ENCODE measurements at places on chromosomes 4 and X.
A peak's percentile ranks its signal among the peaks of the same experiment; 100 is the strongest.

DNA sequence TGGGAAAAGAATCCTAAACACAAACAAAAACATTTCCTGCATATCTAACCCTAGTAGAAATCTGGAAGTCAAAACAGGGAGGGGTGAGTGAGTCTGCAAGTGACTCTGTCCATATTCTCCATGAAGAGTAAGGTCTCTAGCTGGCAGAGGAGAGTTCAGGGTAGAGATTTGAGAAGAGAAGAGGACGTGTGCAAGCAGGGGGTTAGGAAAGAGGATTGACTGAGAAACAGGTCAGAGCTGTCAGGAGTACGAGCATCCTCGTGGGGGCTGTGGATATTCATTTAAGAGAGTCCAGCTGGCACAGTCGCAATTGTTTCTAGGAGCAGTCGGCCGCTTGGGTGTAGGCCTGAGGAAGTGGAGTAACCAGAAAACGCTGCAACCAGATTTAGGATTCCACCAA lies 27.9 kb downstream of the PROM1 start:
- DNase-seq, result no peak

DNA sequence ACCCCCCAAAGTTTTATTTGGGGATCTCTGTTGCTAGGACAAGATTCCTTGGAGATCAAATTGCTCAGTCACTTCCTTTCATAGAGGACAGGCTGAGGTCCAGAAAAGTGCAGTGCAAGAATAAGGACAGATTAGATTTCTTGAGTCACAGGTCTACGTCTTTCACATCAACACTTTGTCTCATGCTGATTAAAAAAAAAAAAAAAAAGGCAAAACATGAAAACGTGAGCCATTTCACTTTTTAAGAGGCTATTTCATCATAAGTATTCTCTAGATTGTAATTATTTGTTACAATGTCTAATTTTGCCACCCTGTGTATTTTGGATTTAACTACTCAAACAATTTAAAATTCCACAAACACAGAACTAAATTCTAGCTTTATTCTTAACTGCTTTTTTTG lies 647.0 kb downstream of the TRAM1L1 start:
- no peak for DNase-seq

GRCh38 chr4:832536-832935 lies 6.6 kb upstream of the CPLX1 start:
- no peak for DNase-seq

DNA sequence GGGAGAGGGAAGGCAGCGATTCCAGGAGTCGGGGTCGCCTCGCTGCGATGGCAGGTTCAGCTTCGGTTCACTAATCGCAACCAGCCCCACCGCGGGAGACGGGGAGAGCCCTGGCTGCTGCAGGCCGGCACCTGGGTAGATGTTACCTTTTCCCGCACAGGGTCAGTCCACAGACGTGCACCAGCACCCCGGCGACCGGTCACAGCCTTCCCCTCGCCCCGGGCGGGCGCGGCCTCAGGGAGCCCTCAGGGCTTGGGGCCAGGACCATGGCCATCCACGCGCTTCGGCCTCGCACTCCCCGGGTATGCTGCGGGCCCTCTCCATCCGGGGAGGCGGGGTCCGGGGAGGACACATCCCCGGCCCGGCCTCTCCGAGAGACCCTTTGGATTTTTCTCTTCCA lies 26.1 kb upstream of the EXOC1L start:
- no peak for DNase-seq

GRCh38 chr4:129738175-129738574 lies 642.2 kb downstream of the C4orf33 start:
- DNase-seq, result no peak

DNA sequence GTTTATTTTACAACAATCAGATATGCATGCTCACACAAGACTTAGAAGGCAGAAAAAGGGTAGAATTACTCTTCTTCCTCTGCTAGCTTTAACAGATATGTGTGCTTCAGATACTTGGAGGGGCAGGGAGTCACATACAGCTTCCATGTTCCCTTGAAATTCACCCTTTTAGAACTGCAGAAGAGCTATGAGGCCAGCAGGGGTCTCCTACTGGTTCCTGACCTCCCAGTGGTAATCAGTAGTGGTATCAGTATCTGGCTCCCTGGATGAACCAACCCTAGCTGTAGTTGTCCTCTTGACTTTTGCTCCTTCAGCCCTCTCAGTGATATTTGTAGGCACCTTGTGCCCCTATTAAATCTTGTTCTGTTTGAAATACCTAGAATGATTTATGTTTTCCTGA lies 81.5 kb downstream of the RCHY1 start:
- no peak for DNase-seq

DNA sequence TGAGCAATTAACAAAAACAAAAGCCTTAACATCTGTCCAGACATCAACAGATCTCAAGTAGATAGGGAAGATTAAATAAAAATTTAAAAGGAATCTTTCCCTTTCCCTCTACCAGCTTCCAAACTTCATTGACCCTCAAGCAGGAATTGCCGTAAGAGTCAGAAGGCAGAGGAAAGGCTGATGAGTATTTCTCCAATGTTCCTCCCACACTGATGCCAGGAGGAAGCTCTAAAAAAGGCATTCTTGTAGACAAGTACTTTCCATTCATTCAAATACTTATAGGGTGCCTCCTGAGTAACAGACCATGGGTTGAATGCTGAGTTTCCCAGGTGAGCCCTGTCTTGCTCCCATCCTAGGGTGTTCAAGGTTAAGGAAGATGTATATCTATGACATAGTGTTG lies 151.6 kb upstream of the GPC4 start:
- DNase-seq, result no peak

DNA sequence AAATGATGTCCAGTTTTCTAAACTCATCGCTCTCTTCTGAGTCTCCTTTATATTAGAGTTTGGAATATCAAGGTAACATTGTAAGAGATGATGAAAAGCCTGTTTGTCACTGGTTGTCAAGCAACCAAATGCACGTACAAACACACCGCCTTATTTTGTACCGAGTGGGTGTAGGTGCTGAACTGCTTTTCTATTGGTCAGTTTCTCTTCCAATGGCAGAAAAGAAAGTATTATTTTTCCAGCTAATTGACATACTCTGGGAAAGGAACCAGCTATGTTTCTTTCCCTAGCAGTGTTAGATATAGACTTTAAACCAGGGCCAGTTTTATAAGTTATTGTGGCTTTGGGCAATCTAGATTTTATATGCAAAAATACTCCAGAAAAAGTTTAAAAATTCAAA lies 6.6 kb upstream of the PPM1K start:
- DNase-seq, result no peak

GRCh38 chr4:1329408-1330371 lies 17.3 kb upstream of the UVSSA start:
- DNase-seq, result peak; percentile 17

DNA sequence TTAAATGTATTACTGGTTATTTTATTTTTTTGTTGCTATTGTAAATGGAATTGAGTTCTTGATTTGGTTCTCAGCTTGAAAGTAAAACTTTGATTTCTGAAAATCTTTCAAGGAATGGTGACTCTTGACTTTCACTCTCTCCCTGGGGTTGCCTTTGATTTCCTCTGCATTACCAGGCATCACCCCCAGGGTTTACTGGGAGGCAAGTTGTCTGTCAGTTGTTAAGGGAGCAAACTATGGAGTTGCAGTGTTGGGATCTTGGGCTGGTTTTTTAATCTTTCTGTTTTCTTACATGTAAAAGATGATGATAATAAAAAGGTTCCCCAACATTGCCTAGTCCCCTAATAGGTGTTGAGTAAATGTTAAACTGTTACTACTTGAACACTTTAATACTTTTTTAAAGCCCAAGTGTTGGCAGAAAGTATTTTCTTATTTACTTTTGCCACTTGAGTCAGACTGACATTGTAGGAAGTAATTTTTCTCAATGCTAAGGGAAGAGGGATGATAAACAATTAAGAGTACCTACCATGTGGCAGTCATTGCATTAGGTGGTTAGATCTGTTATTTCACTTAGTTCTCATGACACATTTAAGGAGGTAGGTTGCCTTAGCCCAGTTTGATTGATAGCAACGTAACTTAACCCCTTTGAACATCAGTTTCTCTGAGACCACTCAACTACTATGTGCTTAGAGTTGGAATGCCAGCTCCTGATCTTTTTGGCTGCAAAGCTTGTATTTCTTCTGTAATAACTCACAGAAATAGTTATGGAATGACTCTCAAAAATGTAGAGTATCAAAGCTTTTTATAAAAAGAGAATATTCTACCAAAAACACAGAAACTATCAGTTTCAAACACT lies 67.1 kb downstream of the DCLK2 start:
- DNase-seq, result no peak

DNA sequence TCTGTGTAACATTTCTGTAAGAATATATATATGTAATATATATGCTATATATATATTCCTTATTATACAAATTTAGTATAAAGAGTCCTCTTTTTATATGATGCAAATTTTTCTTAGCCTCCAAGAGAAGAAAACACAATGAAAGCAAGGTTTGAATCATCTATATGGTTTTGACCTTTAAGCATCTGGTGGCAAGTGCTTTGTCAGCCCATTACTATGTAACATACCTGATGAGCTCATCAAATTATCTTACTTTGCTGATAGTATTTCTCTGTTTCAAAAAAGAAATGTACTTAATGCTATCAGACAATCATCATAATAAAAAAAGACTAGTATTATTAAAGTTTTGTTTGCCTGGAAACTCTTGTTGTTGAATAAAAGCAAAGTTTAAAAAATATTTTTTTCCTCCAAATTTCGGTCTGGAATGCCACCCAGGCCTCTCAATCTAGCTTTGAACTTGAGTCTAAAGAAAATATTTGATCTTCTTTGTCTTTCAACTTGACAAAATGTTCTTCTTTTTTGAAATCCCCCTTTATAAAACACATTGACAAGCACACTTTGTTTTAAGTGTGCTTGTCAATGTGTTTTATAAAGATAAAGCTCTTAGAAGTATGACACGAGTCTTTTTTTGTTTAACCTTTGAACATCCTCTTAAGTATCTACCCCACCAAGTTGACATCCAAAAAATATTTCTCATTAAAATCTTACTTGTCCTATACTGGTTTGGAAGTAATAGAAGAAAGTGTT lies 26.2 kb downstream of the ZNF330 start:
- DNase-seq, result no peak

DNA sequence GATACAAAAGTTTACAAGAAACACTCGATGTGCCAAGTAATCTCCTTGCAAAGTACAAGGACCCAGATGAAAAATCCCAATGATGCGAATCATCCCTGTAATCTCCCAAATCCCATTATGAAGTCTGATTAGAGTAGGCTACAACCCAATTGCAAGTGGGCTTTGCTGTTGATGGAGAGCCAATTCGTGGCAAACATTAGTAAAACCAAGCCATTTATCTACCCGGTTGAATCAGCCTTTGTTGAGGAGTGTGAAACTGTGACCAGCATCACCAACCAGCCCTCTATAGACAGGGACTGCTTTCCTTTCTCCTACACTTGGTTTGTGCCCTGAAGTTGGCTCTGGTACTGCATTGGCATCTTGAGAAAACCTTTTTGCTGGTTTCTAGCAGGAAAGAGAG lies 1.2 kb upstream of the PRPS2 start:
- DNase-seq, result no peak

- no peak for DNase-seq
Measured at GRCh38 chrX:40120838-40121580, 23.3 kb upstream of the BCOR start.

GRCh38 chrX:107710617-107711391 lies 64.8 kb downstream of the TSC22D3 start:
- DNase-seq, result peak; percentile 29

DNA sequence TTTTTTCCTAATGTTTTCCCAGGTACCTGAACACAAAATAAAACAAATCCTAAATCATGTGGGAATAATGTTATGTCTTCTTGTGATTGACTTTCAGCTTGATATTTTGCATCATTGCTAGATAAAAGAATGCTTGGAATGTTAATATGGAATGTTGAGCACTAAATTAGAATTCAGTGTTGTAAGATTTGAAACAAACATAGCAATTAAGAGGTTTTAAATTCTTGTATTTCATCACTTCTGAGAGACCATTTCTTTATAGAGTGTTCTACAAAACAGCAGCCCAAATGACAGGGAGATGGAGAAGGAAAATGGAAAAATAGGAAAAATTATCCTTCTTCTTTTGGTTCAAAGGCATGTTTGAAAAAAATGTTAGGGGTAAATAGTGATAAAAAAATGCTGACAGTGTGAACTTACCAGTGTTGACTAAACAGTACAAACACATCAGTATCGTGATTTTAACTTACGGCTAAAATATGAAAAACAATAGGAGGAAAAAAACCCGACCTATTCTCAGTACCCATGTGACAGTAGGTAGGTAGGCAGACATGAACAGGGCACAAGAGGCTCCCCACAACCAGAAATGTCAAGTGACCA lies 102.6 kb upstream of the PDE5A start:
- DNase-seq, result no peak

DNA sequence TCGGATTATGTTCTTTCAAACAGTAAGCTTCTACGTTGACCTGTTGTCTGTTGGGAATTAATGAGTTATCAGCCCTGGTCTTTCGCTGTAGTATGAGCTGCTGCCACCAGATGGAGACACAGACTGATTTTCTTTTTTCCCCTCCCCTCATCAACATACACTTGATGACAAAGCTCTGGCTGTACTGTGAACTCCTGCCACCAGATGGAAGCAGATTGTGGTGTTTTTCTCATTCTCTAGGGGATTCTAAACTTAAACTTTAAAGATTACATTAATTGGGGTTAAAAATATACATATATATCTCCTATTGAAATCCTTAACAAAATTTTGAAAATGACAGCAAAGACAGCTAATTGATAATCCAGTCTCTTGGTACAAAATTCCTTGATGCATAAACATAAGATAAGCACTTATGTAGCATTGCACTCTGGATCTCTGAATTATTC lies 44.8 kb downstream of the SMS start:
- peak; percentile 67 for DNase-seq

DNA sequence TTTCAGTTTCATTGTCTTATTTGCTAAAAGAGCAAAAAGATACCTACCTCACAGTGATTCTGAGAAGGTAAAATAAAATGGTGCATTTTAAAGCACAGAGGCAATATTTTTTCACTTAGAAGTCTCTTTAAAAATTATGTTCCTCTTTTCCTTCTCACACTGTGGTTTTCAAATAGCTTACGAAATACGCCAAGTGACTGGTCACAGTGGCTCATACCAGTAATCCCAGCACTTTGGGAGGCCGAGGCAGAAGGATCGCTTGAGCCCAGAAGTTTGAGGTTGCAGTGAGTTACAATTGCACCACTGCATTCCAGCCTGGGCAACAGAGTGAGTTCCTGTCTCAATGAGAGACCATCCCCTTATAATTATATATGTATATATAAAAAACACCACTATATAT lies 372.6 kb downstream of the FBXO8 start:
- no peak for DNase-seq

- no peak for DNase-seq
Measured at GRCh38 chr4:124710015-124710741, 2.4 kb downstream of the ANKRD50 start.

- DNase-seq, result no peak
Measured at GRCh38 chr4:147730333-147730732, 1.6 kb upstream of the ARHGAP10 start.

Measured in activated naive CD4-positive, alpha-beta T cell treated with Interleukin-2 at 50 U/mL for 16 hours (primary cell).